ENCODE measurements at places on chromosomes 2 and 18. TPM values are rescaled to one million over a fixed set of nuclear protein-coding genes. Genes with fewer than 3 reads are reported as not detected.

DNA sequence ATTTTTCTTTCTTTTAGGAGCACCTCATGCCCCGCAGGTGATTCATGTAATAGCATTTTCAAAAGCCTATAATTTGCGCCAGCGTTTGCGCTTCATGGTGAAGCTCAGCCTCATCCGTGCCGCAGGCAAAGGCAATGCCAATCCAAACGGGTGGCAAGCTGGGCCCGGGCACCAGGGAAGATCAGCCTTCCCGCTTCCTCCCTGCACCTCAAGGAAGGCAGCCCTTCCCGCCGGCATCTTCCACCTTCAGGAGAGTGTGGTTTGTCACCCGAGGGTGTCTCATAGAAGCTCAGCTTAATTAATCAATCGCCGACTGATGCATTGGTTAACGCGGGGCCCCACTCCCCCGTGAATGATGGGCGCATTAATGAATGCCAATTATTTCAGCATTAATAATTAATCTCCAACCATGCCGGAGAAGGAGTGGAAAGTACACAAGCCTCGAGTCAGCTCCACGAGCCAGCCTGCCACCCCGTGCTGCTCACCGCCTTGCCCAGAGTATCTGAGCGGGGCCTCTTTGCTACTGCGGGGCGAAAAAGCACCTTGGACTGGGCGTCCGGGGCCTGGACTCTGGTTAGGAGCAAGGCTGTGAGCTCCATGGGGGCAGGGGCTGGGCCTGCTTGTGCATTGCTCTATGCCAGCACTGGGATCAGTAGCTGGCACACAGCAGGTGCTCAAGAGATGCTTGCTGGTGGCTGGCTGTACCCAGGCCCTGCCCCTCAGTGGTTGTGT is 13.0 kb downstream of the INHBB start:
- H3K36me3 ChIP-seq: no peaks in the 10 kb centered on the region
- H3K27me3 ChIP-seq: peaks cover 78% of the 10 kb centered on the region
- H3K27ac ChIP-seq: no peak overlapping the region
- no peak for DNase-seq

DNA sequence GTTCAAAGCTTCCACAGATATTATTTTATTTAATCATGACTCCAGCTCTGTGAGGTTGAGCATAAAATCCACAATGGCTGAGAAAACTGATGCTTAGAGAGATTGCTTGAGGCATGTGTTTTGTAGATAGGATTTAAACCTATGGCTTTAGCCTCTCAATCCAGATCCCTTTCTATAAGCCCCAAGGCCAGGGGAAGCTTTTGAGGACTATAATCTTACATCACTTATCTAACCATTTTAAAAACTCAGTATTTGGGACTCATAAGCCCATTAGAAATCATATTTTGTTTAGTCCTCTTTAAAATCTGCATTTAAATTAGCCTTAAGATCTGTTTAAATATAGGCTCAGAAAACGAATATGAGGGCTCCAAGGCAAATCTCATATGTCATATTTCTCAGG is 135.4 kb upstream of the SERPINE2 start:
- H3K4me1 ChIP-seq: peaks cover 2% of the 10 kb centered on the region
- no peak overlapping the region for H3K27ac ChIP-seq
- no peak overlapping the region for H3K4me3 ChIP-seq
- H3K27me3 ChIP-seq: no peaks in the 10 kb centered on the region
- H3K36me3 ChIP-seq: no peaks in the 10 kb centered on the region

DNA sequence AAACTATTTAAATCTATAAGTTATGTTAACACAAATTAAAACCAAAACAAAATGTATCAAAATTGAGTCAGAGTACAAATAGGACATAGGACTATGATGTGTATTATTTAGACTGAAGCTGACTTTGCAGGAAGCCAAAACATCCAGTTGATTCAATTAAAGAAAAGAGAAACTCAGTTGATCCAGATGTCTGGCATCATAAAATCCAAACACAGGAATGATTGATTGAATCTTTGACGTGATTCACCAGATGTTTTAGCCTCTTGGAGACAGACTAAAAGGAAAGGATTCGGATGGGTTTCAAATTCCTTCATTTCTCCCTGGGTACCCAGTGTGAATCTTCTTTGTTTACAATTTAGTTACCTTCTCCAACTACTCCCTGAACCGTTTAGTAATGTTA is 272.9 kb downstream of the IRS1 start:
- peak; percentile 68 for DNase-seq
- H3K27me3 ChIP-seq: no peaks in the 10 kb centered on the region
- no peak overlapping the region for H3K4me3 ChIP-seq
- peak overlapping the region; percentile 28 for H3K27ac ChIP-seq
- no peaks in the 10 kb centered on the region for H3K36me3 ChIP-seq

- H3K27me3 ChIP-seq: 0 out of 2 replicates have a peak, but pooled peaks cover 2% of the 10 kb centered on the region
- H3K4me1 ChIP-seq: no peaks in the 10 kb centered on the region
- no peak overlapping the region for H3K27ac ChIP-seq
- H3K36me3 ChIP-seq: no peaks in the 10 kb centered on the region
These were observed 51.7 kb upstream of the CCDC85A start for GRCh38 chr2:56132138-56132537.

DNA sequence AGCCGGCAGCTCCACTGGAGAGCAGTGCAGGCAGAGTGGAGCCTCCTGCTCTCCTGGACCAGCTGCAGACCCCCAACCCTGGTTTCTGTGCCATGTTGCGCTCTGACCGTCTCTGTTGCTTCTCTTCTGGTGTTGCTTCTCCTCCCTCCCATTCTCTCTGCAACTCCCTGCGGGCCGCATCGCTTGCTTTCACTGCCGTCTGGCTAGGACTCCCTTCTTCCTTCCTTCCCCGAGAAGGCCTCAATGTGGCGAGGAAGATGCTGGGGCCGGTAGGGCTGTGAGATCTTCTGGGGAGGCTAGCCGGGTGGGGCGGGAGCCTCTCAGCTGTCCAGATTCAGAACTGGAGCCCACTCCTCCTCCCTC is 6.2 kb downstream of the DNAJB2 start:
- DNase-seq: no peak
- H3K4me3 ChIP-seq: no peak overlapping the region
- H3K27me3 ChIP-seq: no peaks in the 10 kb centered on the region
- H3K36me3 ChIP-seq: peaks cover 57% of the 10 kb centered on the region
- H3K27ac ChIP-seq: no peak overlapping the region

- no peaks in the 10 kb centered on the region for H3K4me1 ChIP-seq
- no peaks in the 10 kb centered on the region for H3K36me3 ChIP-seq
- no peak overlapping the region for H3K4me3 ChIP-seq
- DNase-seq: no peak
- H3K27me3 ChIP-seq: no peaks in the 10 kb centered on the region
These were observed 119.1 kb downstream of the LRATD1 start for GRCh38 chr2:14751581-14751980.

GRCh38 chr2:35819033-35819432 is 536.5 kb upstream of the CRIM1 start:
- no peaks in the 10 kb centered on the region for H3K27me3 ChIP-seq
- H3K27ac ChIP-seq: no peak overlapping the region
- no peaks in the 10 kb centered on the region for H3K36me3 ChIP-seq
- no peak overlapping the region for H3K4me3 ChIP-seq

DNA sequence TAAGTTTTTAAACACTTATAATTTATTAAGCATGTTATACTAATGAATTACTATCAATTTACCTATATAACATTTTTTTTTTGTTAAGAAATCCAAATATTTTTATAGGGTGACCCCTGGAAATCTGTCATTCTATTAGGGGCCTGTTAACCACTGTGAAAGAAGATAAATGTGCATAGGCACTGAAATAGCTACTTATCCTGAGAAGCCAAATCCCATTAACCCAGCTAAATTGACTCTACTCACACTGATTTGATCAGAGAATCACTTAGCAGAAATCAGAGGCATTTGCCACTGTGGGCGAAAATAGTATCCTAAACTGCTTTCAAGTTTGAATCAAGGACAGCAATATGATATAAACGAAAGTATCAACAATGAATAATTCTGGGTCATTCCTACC is 90.0 kb upstream of the GULP1 start:
- no peak for DNase-seq
- peaks cover 2% of the 10 kb centered on the region for H3K4me1 ChIP-seq
- H3K27ac ChIP-seq: no peak overlapping the region
- no peaks in the 10 kb centered on the region for H3K27me3 ChIP-seq

- H3K36me3 ChIP-seq: no peaks in the 10 kb centered on the region
- peaks cover 7% of the 10 kb centered on the region for H3K4me1 ChIP-seq
- H3K27me3 ChIP-seq: no peaks in the 10 kb centered on the region
- H3K4me3 ChIP-seq: no peak overlapping the region
These were observed 117.3 kb downstream of the PIGN start for GRCh38 chr18:62069556-62069955.

DNA sequence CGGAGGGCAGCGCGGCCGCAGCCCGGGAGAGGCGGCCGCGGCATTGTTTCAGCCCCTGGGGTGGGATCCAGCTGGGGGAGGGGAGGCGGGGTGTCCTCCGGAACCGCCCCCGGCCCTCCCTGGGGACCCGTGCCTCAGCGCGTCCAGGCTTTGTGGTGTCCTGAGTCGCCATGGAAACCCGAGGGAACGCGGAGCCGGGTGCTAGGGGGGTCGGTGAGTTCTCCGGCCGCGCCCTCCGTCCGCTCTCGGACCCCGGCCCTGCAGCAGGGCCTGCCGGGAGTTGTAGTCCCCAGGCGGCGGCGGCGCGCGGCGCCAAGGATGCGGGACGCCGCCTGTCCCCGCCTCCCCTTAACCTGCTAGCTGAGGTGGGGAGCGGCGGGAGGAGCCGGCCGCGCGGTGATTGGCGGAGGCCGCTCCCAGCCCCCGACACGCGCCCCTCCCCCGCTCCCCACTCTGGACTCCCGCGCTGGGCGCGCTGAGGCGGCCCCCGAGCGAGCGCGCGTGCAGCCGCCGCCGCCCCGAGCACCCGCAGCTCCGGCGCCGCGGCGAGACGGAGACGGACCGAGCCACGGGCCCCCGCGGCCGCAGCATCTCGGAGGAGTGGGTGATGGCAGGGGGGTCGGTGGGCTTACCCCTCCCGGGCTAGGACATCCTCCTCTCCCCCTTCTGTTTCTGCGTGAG is at the start of gene DPYSL5:
Gene DPYSL5 (plus strand): TSS at position 478 of the 681 bp plus-strand sequence. CDS start 50,368 bp downstream, outside the sequence.
- H3K27me3 ChIP-seq: peaks cover 81% of the 10 kb centered on the region
- H3K4me3 ChIP-seq: no peak within 1 kb of the TSS
- no peak within 1 kb of the TSS for H3K27ac ChIP-seq

- H3K27me3 ChIP-seq: no peaks in the 10 kb centered on the region
- H3K4me1 ChIP-seq: peaks cover 9% of the 10 kb centered on the region
- DNase-seq: peak; percentile 77
- H3K36me3 ChIP-seq: no peaks in the 10 kb centered on the region
These were observed 24.6 kb downstream of the MAIP1 start for GRCh38 chr2:199979832-199980628.

The CEP76 gene
- total RNA-seq: 8.3 TPM

The SCN3A gene
- 1.4 TPM for total RNA-seq

The COL4A3 gene
- total RNA-seq: not detected

The ETAA1 gene
- total RNA-seq: 8.1 TPM

The NLRC4 gene
- total RNA-seq: not detected

The PDE11A gene
- total RNA-seq: 0.56 TPM

Data from IMR-90 (cell line).